ENCODE measurements at places on chromosomes 1 and 21.

DNA sequence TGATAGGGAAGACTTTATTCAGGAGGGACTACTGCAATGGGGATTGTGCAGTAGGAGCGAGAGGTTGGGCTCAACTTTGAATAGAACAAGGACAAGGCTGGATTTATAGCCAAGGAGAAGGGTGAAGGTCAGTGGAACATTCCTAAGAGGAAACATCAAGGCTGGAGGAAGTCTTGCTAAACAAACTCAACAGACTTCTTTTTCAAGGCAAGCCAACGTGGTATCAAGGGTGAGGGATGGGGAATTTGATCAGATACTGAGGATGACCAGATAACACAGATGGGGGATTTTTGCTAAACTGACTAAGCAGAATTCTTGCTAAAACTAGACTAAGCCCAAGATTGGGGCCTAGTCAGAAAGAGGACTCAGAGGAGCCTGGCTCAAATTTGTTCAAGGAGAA is 107.3 kb downstream of the DUSP10 start:
- no peak for DNase-seq

GRCh38 chr1:64892576-64893573 is 73.5 kb downstream of the JAK1 start:
- no peak for DNase-seq

- no peak for DNase-seq
Measured at GRCh38 chr21:16389643-16390042, 659.9 kb downstream of the USP25 start.

- DNase-seq, result no peak
Measured at GRCh38 chr1:244087611-244088010, 36.5 kb downstream of the ZBTB18 start.

GRCh38 chr21:43024439-43025136 is 50.2 kb downstream of the PKNOX1 start:
- no peak for DNase-seq

DNA sequence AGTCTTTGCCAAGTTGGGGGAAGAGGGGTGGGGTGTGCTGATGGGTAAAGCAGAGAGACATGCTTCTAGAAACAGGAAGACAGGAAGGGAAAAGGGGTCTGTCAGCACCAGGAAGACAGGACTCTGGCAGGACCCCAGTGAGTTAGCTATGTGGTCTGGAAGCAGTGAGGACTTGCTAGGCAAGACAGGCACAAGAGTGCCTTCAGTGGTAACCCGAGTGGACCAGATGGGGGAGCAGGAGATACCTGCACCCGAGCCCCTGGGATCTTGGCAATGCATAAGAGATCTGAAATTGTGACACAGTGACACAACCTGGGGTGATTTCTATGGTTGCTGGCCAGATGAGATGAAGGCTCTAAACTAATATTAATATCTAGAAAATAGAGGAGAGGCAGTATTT is 7.0 kb downstream of the TLR5 start:
- no peak for DNase-seq

DNA sequence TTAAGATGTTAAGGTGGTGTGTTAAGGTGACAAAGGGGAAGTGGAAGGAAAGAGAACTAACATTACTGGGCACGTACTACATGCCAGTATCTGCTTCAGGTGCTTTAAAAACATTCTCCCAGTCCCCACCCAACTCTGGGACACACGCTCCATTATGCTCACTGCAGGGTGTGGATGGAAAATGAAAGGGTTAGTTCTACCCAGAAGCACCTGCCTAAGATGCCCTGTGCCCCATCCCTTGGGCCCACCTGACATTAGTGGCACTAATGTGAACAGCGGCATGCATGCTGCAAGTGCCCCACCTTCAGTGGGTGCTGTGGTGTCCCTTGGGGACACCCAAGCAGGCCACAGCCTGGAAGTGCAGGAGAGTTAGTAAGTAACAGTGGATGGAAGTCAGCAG is 82.9 kb upstream of the CXADR start:
- no peak for DNase-seq

GRCh38 chr1:87132284-87132870 is 196.3 kb upstream of the LMO4 start:
- DNase-seq, result no peak

DNA sequence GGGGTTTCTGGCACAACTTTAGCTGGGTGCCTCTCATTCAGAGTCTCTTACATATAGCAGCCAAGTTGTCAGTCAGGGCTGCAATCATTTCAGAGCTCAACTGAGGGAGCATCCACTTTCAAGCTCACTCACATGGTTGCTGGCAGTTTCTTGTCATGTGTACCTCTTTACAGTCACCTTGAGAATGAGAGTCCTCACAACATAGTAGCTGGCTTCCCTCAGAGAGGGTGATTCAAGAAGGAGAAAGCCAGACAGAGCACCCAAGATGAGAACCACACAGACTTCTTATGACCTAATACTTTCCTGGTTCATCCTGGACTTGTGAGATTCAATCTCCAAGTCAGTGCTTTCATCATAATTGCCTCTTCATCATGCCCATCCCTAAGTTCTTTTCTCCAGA is 57.2 kb downstream of the DPT start:
- no peak for DNase-seq

- no peak for DNase-seq
Measured at GRCh38 chr21:42051788-42052187, 19.3 kb upstream of the UMODL1 start.

- DNase-seq, result no peak
Measured at GRCh38 chr21:31347435-31348032, 3.5 kb upstream of the TIAM1 start.

GRCh38 chr1:220726634-220727033 is 21.5 kb upstream of the MTARC2 start:
- no peak for DNase-seq

GRCh38 chr1:58006421-58007046 is 540.0 kb downstream of the OMA1 start:
- DNase-seq, result no peak

DNA sequence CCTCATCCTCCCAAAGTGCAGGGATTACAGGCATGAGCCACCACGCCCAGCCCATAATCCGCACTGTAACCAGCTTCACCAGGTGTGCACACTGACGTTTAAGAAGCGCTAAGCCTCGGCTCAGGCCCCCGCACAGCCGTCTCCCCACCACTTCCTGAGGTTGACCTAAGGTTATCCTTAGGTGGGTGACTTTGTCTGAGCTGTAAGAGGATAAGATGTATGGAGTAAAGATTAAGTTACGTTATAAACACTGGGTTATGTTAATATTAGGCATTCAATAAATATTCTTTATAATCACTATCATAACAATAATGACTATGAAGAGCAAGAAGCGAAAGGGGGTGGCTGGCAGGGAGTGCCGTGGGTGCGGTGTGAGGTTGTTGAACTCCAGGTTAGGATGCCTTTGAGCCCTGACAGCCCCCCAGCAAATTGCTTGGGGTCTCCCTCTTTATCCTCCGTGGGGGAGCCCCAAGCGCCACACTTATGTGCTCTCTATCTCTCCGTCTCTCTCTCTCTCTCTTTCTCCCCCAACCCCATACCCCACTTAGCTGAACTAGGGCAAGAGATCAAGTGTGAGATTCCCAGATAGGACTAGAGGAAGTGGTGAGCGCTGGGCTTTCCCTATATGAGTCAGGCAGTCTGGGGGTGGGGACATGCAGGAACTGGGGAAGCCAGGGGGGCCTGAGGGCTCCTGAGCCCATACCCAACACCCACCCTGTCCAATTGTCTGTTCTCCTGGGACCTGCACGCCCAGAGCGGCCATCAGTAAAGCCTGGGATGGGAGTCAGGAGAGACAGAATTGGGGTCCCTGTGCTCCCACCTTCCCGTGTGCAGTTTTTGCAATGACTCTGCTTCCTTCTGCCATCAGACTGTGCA is 7.6 kb downstream of the EFHD2 start:
- no peak for DNase-seq

GRCh38 chr1:5343256-5344020 is 648.8 kb downstream of the NPHP4 start:
- no peak for DNase-seq

- DNase-seq, result peak; percentile 51
Measured at GRCh38 chr1:161037661-161038522, 872 bp downstream of the TSTD1 start.

DNA sequence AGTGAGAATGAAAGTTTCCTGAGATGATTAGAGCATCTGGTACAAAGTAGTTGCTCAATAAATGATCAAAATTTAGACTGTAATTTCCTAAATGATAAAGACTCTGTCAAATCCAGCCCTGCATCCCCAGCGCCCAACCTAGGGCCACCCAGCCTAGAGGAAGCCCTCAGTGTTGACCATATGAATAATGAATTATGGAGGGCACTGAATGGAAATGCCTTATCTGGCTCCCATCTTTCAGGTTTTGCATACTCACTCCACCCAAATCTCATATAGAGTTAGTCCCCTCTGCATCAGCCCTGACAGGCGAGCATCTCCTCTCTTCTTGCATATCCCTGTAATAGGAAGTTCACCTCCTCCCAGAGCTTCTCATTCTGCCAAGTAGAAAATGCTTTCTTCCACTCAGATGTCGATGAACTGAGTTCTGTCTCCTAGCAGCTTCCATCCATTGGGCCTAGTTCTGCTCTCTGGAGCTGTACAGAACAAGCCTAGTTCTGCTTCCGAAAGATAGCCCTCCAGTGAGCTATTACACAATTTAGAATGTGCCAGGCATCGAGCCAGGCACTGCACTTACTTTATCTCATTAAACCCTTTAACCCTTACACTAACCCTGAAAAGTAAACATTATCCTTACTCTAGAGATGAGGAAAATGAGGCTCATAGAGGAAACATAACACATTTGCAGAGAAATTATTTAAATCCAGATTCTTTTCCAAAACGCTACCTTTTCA is 20.9 kb downstream of the COA7 start:
- DNase-seq, result no peak

DNA sequence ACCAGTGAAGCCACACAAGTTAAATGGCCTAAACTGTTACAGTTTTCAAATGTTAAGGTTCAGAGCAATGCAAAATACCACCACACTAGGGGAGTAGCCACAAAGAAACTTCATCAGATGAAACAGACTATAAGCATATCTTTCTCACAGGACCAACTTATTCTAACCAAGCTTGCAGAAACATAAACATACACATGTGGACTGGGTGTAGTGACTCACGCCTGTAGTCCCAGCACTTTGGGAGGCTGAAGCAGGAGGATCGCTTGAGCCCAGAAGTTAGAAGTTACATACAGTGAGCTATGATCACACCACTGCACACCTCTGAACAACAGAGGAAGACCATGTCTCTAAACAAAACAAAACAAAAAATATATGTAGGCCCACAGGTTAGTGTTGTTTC is 17.3 kb downstream of the WDR47 start:
- DNase-seq, result no peak

DNA sequence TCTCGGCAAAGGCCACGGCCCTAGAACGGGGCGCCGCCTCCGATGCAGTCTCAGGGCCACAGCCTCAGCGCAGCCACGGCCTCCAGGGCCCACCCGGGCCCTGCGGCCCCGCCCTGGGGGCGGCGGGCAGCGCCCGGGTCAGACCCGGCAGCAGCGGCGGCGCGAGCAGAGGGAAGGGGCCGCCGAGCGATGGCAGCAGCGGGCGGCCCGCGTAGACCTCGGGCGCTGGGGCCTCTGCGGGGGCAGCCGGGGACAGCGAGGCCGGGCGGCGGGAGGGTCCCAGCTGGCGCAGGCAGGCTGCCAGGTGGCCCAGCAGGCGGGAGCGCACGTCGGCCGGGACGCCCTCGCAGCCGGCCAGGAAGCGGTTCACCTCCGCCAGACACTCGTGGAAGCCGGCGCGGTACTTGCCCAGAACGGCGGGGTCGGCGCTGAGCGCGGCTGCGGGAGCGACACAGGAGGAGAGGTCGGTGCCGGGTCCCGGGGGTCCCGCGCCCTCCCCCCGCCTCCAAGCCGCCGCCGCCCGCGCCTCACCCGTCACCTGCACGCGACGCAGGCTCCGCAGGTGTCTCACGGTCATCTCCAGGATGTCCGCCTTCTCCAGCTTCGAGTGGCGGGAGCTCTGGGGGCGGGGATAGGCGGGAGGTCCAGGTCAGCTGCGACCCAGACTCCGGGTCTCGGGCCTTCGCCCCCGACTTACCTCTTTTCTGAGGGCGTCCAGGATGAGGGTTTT is 737 bp downstream of the HES4 start:
- DNase-seq, result no peak

DNA sequence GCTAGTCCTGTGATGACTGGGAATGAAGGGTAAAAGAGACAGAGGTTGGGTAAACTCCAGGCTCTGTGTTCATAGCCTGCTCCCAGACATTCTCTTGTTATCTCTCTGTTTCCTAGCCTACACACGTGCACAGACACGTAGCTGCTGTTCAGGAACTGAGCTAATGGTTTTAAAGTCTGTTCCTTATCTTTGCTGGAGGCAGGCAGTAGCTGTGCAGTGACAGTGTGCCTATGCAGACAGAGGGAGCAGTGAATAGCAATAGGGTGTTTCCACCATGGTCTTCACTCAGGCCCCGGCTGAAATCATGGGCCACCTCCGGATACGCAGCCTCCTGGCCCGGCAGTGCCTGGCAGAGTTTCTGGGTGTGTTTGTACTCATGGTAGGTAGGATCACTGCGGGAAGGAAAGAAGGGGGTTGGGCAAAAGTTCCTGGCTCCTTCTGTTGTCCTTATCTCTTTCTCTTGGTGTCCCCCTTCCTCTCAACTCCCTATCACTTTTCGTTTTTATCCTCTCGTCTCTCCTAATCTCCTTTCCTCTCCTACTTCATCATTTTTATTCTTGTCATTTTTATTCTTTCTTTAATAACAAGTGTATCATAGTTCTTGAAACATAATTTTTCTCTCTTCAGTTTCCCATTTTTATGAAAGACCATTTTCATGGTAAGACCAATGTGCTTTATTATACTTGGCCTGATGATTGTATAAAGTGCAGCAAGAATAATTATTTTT is at the start of gene AQP10:
Gene AQP10 (plus strand): TSS at position 212 of the 727 bp plus-strand sequence. CDS start 63 bp downstream, at position 275.
- DNase-seq, result no peak

DNA sequence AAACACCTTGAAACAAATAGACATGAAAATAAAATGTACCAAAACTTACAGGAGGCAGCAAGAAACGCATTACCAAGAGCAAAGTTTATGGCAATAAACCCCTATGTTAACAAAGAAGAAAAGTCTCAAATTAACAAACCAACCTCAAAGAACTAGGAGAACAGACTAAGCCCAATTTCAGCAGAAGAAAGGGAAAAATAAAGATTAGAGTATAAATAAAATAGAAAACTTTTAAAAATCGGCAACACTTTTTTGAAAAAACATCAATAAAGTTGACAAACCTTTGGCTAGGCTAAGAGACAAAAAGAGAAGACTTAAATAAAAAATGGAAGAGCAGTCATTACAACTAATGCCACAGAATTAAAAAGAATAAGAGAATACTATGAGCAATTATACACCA is 42.7 kb downstream of the SLC30A10 start:
- DNase-seq, result no peak

GRCh38 chr1:19557609-19558051 is 72.3 kb upstream of the CAPZB start:
- no peak for DNase-seq

- DNase-seq, result no peak
Measured at GRCh38 chr1:23039308-23039826, 20.1 kb downstream of the KDM1A start.
